ENCODE measurements at places on chromosomes 1 and 21.

GRCh38 chr1:170436928-170437327, 95.0 kb upstream of the GORAB start:
- DNase-seq, result no peak

DNA sequence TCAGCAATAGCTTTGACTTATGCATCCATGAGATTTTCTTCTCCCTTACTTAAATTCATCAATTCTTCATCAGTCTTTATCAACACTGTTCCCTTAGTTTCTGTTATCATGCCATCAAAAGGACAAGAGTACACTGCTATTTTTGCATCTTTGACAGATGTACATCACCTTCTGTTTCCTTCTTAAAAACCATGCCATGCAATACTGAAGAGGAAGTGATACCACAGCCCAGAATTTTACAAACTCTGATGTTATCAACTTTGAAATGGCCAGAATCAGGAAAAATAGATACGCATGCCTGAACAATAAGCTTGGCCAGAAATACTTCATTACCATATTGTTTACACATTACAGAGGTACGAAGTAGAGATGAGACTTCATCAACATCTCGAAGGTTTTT, 21.1 kb downstream of the FMO5 start:
- no peak for DNase-seq

DNA sequence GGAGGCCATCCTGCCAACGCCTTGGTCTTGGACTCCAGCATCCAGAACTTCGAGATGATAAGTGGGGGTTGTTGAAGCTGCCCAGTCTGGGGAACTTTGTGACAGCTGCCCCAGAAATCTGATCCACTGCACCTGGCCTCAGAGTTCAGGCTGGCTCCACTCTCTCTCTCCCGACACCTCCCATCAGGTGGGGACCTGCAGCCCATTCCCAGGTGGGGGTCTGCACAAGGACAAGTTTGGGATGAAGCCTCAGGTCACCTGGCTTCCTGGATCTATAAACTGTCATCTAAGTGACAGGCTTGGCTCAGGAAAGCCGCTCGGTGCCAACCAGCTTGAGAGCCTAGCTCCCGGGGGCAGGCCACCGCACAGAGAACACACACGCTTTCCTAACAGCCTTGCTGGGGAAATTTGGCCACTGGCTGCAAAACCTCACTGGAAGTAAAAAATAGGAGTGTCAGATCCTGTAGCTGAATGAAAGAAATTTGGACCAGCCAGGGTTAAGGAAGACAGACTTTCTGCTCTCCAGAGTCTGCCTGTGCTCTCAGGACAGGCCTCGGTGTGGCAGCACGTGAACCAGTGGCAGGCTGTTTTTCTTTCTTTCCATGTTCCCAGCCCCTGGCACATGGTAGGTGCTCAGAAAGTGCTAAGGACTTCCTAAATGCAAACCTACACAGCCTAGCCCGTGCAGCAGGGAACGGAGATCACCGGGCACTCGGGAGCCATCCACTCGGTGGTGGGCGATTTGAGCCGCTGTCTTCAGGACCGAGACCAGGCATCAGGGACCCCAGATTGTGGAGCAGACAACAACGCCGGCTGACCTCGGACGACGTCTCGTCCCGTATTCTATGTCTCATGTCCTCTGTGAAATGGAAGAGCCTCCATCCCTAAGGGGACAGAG, 42.6 kb upstream of the LBR start:
- DNase-seq, result no peak

- DNase-seq, result no peak
Measured at GRCh38 chr1:203521074-203521794, 27.3 kb downstream of the OPTC start.

DNA sequence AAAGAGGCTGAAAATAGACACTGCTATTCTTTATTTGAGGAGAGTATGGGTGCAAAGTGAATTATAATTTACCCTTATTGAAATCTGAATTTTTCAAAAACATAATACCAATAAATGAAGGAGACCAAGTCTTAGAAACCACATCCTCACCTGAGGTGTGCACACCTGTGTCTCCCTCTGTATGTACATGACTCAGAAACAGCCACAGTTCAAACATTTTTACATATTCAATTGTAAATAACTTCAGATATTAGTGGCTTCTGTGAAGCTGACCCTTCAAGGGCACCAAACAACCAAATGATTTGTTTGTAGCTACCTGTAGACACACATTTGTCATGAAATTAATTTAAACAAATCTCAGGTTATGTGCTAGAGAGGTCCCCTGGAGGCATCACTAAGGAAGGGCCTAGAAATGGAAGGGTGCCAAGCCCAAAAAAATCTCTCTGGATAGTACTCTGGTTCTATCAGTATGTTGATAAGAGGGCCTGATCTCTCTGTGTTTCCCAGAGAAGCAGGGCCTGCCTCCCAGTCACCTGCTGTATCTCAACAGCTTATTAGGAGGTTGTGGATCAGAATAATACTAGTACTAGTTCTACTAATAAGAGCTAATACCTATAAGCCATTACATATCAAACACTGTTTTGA, 28.1 kb downstream of the ERI3 start:
- no peak for DNase-seq

Data from NCI-H1048 (cell line).